ENCODE measurements at places on chromosomes 7 and 10.

GRCh38 chr10:74837743-74838142 is 11.3 kb downstream of the KAT6B start:
- no peak for DNase-seq

- DNase-seq = no peak
These were observed 17.2 kb upstream of the SLC26A4 start for GRCh38 chr7:107643407-107643806.

- DNase-seq = no peak
These were observed 1.4 kb upstream of the HOXA7 start for GRCh38 chr7:27157702-27158431.

- no peak for DNase-seq
These were observed 47.2 kb downstream of the XPNPEP1 start for GRCh38 chr10:109875828-109876821.

GRCh38 chr10:11907914-11908313 is 84.8 kb downstream of the PROSER2 start:
- DNase-seq = no peak

Data from CD4-positive, alpha-beta T cell treated with Interleukin-10 for 1 hour (primary cell).